ENCODE measurements at places on chromosomes 4 and X.

DNA sequence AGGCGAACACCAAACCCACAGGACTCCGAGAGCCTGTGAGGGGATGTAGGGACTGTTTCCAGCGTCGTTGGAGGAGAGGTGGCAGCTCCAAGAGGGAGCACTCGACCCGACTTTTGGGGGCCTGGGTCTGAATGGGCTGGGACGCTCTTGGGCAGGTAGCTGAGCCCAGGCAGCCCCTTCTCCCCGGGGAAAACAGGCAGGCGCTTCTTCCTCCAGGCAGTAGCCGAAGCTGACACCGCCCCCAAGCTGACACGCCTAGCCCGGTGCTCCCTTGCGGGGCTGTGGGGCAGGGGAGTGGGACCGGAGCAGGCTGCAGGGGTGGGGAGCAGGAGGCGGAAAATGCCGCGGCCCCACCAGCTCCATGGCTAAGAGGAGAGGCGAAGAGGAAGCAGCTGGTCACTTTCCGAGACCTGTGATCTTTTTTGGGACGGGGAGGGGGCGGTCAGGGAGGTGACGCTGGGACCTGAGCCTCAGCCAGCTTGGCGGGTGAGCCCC is 4.2 kb downstream of the NKX1-1 start:
- DNase-seq: no peak

GRCh38 chrX:130105244-130105643 is 5.1 kb downstream of the ELF4 start:
- DNase-seq: no peak

GRCh38 chr4:38958453-38959190 is 73.6 kb downstream of the TMEM156 start:
- no peak for DNase-seq

DNA sequence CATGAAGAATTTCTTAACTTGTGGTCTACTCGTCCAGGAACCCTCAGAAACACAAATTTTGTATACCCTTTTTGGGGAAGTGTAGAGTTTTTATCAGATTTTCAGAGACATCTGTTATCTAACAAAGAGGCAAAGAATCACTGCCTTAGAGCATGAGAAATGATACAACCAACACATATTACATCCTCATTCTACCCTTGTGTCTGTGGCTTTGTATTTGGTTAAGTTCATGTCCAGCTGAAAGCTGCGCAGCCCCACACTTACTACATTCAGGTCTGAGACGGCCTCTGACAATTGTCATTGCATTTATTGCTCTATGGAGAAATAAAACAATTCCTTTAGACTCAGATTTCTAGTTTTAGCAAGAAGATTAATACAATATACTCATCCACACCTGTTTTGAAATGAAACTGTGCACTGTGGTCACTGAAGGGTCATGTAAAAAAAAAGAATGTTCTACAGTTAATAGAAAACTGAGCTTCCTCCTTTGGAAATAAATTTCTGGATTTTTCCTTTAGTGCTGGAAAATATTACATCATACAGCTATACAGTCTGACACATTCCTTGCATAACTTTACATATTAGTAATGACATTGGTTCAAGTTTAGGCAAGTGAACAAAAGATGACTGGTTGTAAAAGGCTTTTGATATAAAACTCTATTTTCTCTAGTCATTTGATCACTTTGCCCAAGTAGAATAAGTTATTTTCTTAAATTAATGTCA is 39.8 kb downstream of the GLRB start:
- no peak for DNase-seq

- DNase-seq: no peak
Observed at GRCh38 chrX:119429471-119429870, 30.3 kb downstream of the SLC25A43 start.

DNA sequence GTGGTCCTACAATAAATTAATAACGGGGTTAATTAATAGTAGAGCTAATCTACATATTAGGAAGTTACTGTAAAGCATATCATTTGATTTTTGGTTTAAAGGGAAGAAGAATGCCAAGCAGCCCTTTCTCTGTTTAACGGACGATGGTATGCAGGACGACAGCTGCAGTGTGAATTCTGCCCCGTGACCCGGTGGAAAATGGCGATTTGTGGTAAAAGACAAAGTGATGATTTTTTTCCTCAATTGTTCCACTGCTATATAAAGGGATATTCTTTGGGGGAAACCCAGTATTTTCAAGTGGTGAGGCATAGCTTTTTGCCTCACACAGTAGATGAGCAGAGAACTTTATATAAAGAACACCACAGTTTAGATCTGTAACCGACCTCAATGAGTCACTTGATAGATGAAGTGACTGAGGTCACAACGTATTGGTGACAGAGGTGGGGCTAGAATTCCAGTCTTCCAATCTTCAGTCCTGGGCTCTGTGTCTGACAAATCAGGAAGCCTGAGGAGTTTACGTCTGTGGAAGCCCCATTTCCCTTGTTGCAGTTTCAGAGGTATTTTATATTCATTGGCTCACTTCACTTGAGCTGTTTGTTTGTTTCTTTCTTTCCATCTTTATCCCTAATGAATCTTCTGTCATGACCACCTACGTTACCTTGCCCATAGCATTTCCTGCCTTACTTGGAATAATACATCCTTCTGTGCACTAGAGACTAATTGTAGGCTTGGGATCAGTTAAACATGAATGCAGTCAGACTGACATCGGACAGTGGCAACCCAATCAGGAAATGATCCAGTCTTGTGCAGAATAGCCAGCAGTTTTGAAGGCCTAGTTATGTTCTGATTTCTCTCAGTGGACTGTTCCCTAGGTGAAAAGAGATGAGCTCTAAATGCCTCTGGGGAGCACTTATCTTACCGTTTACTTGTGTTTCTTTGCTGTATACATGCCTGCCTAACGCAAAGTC is 30.1 kb downstream of the ZRSR2 start:
- no peak for DNase-seq

GRCh38 chr4:104728380-104729122 is 233.9 kb upstream of the CXXC4 start:
- DNase-seq: no peak

GRCh38 chr4:114807759-114808404 is 209.3 kb downstream of the UGT8 start:
- no peak for DNase-seq

DNA sequence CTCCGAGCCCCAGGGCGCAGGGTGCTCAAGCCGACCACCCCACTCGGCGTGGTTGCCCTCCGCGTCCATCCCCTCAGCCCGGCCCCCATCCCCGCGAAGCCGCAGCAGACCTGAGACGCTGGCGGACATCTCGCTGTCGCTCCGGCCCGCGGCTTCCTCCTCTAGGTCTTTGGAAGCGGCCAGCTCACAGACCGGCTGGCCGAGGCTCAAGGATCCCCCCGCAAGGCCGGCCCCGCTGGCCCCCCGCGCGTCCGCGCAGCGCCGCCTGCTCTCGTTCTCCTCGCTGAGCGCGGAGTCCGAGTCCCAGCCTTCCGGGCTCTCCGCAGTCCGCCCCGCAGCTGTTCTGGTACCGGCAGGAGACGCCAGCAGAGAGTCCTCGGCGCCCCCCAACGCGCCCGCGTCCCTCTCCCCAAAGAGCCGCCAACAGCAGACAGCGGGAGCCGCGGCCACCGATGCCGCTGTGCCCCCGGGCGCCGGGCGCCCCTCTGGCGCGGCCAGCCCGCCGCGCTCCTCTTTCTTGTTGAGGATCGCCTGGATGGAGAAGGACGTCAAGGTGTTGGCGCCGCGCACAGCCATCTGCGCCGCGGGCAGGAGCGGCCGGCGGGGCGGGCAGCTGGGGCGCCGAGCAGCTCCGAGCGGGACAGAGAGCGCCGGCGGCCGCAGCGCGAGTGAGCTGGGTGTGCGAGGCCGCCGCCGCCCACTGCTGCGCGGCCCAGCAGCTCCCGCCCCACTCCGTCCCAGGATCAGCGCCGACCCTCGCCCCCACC is at the start of gene NKX3-2:
TSS of gene NKX3-2 (minus strand) at position 670 of the 767 bp plus-strand sequence. CDS start at position 576, 94 bp downstream.
- no peak for DNase-seq

DNA sequence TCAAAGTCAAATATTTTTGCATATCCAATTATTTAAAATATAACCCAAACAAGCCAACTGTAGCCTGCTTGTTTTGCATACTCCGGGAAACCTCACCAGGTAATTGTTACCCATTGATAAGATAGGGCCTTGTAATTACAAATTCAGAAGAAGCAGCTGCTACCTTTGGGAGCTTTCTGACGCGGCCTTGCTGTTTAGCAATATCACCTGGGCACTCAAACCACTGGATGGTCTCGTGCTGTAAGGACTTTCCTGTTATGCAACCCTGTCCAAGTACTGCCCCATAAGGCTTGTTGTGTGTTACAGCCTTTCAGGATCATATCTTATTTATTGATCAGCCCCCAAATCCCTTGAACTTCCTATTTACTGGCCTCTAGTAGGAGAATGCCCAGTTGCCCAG is 52.1 kb downstream of the HS3ST1 start:
- no peak for DNase-seq

DNA sequence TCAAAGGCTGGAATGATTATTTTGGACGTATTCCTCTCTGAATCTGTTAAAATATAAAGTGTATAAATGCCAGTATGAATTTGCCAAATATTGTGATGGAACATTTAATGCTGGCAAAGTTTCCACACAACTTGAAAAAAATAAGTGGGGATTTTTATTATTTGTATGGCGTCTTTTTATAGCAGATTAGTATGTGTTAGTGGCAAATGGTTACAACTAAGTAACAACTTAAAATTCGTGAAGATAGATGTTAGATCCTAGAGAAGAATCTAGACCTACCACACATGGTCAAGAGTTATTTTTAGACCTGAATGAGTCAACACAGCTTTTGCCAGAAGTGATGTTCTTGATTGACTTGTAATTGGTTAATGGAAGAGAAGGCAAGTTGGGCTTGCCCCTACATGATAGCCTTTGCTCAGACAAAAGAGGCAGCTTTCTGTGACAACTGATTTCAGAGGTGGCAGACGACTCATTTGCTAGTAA is 4.8 kb downstream of the CPE start:
- DNase-seq: no peak

- no peak for DNase-seq
Observed at GRCh38 chrX:14926471-14926870, 53.2 kb downstream of the MOSPD2 start.

- no peak for DNase-seq
Observed at GRCh38 chrX:78104447-78105176, 564 bp downstream of the PGK1 start.

DNA sequence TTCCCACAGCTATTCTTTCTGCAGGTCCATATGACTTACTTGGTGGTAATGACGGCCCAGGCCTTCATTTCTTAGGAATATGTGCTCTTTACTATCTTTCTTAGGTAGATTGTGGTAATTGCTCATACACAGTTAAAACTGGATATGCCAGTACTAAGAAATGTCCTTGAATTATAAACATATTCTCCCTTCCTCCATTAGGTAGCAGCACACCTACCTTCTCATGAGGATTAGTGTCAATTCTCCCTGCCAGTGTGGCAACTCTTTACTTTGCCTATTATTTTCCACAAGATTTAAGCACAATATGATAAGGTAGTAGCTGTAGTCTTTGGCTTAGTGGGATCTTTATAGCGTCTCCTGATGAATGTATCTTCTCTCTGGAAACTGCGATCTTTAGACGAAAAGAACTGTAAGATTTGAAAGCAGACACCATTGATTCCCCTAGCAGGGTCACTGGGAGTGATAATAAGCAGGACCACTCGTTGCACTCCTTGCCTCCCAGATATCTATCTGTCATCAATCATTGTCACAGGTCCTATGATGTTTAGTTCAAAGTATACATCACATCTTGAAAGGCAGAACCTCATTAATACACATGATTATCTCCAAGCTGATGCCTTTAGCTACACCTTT is 1240.7 kb downstream of the C4orf33 start:
- no peak for DNase-seq

GRCh38 chr4:14602206-14602605 is 400.1 kb upstream of the CPEB2 start:
- DNase-seq: no peak
